ENCODE measurements at places on chromosomes 6 and 20. TPM values are rescaled to one million over a fixed set of nuclear protein-coding genes. Genes with fewer than 3 reads are reported as not detected.

The PDYN gene
- total RNA-seq = not detected

The DEFB132 gene
- total RNA-seq = not detected

The C6orf58 gene
- not detected for total RNA-seq

The SDHAF4 gene
- total RNA-seq = 16.6 TPM

The EGFL8 gene
- 7.8 TPM for total RNA-seq

The AIF1 gene
- 22.1 TPM for total RNA-seq

The LGSN gene
- total RNA-seq = not detected
